ENCODE measurements at places on chromosomes 7 and 10.

GRCh38 chr7:128167791-128168666, 73.0 kb upstream of the LEP start:
- DNase-seq: no peak

GRCh38 chr7:152419473-152420429, 16.1 kb downstream of the KMT2C start:
- DNase-seq: no peak

DNA sequence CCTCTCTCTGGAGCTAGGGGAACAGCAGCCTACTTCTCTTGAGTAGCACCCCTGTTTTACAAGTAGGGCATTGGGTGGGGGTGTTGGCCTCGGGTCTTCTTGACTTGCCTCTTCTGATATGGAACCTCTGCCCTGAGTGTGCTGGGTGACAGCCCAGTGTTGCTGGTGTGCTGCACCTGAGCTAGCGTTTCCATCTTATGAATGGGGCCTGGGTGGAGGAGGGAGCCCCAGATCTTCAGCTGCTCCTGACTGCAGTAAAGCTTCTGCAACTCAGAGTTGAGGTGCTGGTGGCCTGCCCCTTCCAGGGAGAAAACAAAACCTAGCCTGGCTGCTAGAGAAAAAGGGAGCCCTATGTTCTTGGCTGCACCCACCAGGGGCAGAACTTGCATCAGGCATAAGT, 202.5 kb upstream of the SHH start:
- no peak for DNase-seq

DNA sequence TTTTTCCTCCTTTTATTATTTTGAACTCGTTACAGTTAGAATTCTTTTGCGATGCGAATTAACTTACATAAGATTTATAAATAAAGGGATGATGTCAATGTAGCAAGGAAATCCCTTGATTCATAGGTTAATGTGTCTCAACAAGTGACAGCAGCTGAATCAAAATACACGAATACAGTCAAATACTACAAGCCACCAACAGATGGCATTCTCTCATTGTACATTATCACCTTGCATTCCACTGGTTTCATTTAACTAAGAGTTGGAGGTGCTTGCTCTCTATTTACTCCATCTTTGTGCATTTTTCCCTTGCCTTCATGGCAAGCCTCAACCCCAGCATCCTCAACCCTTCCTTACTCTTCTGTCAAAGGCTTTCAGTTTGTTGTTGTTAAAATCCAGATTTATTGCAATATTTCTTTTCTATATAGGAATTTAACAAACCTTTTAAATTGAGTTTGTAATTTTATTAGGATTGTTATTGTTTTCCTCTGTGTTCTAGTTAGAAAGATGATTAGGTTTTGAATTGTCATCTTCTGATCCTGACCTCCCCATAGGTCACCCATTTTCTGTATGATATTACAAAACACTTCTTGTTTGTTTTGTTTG, 78.3 kb downstream of the SLC25A40 start:
- no peak for DNase-seq

DNA sequence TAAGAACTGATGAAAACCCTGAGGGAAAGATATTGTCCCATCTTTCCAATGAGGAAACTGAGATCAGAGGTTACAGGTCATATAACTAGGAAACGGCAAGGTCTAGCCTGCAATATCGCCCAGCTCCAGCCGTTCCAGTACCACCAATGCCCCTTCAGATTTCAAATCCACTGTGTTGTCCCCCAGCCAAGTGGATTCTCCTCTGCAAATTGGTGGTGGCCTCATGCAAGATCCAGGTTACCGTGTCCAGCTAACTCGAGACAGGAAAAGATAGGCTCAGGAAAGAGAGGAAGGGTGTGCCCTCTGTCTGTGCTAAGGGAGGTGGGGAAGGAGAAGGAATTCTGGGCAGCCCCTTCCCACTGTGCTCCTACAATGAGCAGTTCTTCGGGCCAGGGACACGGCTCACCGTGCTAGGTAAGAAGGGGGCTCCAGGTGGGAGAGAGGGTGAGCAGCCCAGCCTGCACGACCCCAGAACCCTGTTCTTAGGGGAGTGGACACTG, 25.3 kb downstream of the PRSS2 start:
- no peak for DNase-seq

- no peak for DNase-seq
Measured at GRCh38 chr7:110922906-110923305, 168.0 kb upstream of the LRRN3 start.

DNA sequence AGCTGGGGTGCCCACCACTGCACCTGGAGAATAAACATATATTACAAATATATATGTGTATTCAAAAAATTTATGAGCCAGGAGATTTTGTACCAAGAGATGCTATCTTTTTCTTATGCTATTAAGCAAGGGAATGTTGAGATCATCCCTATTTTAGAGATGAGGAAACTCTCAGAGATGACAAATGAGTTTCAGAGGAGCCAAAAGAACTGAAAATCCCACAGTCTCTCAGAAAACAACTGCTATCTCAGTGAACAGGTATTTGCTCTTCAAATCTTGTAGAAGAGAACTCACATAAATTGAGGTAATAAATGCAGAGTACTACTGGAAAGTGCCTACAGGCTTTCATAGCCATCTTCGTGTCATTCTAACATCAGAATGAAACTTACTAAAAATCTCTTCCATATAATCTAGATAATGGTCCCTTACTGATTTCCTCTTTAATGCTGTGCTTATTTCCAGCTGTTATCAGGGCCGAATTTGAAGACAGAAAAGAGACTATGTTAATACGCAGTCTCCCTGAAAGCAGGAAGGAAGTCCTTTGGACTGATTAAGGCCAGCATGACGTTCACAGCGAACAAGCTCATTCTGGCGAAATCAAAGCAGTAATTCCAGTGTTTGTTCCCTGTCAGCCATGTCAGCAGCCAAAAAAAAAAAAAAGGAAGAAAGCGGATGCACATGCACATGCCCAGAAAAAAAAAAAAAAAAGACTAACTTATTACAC, 29.4 kb upstream of the ANAPC16 start:
- no peak for DNase-seq

DNA sequence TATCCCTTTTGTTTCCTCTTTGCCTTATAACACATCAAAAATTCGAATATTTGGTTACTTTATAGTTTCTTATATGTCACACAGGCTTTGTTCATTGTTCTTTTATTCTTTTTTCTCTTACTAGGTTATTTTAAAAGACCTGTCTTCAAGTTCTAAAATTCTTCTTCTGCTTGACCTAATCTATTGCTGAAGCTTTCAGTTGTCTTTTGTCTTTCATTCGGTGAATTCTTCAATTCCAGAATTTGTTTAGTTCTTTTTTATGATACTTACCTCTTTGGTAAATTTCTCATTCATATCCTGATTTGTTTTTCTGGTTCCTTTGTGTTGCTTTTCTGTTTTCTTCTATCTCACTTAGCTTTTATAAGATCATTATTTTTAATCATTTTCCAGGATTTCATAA, 188.4 kb downstream of the ZEB1 start:
- no peak for DNase-seq

- no peak for DNase-seq
Measured at GRCh38 chr7:28586736-28587135, 174.4 kb downstream of the CREB5 start.

GRCh38 chr10:22557321-22557720, 157.1 kb downstream of the PIP4K2A start:
- no peak for DNase-seq

GRCh38 chr7:108156897-108157605, 26.9 kb upstream of the LAMB4 start:
- no peak for DNase-seq

- no peak for DNase-seq
Measured at GRCh38 chr10:124357561-124357885, 61.2 kb downstream of the OAT start.

- no peak for DNase-seq
Measured at GRCh38 chr10:45453639-45454255, 79.7 kb downstream of the ALOX5 start.

DNA sequence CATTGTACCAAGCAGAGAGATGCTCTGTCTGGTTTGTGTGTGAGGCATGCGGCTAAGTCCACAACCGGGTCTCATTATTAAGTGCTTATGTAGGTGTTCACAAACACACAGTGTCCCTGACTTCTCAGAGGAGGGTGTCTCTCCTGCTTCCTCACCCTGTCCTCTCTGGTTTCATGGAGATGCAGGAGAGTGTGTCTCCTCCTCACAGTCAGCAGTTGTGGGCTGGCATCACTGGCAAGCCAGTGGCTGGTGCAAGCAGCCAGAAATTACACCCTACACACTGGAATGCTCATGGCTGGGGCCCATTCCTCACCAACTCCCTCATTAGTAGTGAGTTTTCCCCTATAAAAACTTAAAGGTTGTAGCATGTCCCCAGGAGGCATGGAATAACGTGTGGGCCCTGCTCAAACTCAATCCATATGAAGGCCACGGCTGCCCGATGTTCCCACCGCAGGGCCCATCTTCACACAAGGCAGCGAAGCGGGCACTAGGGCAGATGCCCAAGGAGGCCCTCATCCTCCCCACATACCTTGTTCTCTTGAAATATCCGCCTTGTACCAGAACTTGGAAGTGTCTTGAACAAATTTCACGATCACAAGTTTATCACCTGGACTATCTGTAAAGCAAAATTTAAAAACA, 280.1 kb downstream of the TNS3 start:
- no peak for DNase-seq

DNA sequence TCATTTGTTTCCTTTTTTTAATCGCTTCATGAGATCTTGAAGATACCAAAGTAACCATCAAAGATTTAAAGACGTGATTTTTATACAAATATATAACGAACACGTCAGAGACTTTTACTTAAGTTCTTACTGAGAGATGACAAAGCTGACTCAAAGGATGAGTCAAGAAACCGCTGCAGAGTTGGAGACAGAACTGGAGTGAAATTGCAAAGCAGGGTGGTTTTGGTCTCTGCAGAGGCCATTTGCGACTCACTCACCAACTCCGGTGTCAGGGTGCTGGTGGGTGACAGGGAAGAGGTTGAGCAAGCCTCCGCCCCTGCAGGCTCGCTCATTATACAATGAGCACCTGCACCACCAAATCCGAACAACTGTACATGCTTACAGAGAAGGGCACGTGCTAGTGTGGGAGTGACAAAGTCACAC, 75.2 kb downstream of the DNAJB6 start:
- DNase-seq: peak; percentile 18

- DNase-seq: no peak
Measured at GRCh38 chr7:22564511-22565045, 64.6 kb upstream of the STEAP1B start.

- DNase-seq: no peak
Measured at GRCh38 chr10:22712956-22713852, 1.2 kb downstream of the PIP4K2A start.

GRCh38 chr7:42628054-42628453, 283.8 kb downstream of the C7orf25 start:
- DNase-seq: no peak

- DNase-seq: no peak
Measured at GRCh38 chr10:20415684-20416083, 481.4 kb downstream of the NEBL start.

GRCh38 chr10:70617798-70618568, 15.4 kb upstream of the PRF1 start:
- no peak for DNase-seq

DNA sequence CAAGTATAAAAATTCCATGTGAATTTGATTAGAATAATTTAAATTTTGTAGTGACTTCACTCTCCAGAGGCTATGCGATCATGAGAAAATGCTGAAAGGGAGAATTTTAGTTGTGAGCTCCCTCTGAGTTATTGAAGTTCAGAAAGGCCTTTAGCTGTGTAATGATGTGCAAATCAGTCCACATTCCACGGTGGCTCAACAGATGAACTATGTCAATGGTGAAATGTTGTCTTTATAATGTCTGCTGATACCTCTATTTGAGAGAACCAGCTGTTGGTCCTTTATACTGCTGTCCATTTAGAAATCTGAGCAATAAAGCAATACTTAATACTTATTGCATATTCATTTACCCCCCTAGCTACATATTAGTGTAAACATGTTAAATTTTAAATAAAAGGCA, 7.1 kb upstream of the ITGB8 start:
- no peak for DNase-seq

DNA sequence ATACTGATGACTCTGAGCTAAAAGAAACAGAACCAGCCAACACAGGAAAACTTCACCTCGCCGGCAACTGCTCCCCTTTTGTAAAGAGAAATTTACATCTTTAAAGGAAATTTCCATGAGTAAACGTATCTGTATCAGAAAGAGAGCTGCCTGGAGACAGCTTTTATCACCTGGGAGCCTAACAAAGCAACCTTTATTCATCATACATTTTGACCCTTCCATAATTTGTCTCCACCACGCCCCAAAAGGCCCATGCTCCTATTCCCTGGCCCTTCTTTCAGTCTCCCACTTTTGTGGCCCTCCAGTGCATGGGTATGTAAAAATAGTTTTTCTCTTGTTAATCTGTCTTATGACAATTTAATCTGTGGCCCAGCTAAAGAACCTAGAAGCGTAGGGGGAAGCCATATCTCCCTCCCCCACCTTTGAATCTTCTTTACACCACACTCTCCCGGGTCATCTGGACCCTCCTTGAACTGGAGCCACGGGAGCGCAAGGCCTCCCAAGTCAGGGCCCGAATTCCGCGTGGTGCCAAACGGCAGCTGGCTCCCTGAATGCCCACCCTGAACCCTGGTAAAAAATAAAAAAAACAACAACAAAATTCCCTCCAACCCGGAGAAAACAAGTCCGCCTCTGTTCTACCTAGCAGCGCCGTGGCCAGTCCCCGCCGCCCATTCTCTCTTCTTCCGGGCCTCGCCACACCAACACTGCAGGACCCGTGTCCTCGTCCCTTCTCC, 15.4 kb upstream of the FKBP9 start:
- DNase-seq: no peak

DNA sequence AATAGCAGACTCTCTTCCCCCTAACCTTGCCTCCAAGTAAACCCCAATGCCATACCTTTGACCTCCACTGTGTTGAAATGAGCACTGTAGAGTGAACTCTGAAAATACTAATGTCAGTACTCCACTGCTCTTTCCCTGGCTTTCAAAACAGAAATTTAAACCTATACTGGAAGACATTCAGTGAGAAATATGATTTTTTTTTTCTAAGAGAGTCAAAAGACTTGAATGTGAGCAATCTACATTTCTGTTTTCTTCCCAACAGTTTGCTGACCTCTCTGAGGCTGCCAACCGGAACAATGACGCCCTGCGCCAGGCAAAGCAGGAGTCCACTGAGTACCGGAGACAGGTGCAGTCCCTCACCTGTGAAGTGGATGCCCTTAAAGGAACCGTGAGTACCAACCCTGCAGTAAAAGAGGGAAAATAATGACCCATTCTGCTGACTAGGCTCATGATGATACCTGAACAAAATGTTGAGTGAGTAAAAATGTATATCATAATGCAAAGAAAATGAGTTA, 6.4 kb downstream of the VIM start:
- no peak for DNase-seq

- no peak for DNase-seq
Measured at GRCh38 chr10:12098966-12099365, 30.2 kb downstream of the DHTKD1 start.

- DNase-seq: no peak
Measured at GRCh38 chr10:2885288-2886278, 181.8 kb upstream of the PFKP start.
